ENCODE measurements at places on chromosomes 7 and 10.

DNA sequence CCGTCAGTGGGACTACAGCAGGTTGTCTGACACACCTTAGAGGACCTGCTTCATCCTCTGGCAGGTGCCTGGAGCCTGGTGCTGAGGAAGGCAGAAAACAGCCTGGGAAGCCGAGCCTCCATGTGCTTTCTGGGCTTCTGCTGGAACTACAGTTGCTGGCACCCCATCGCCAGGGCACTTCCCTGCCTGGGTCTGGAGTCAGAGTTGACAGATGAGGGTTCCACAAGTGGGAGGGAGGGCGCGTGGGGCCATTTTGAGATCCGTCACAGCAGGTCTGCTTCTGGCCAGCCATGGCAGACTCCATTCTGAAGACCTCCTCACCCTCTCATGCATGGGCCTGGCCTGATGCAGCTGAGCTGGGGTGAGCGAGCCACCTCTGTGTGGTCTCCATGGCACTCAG, 33.2 kb upstream of the TCERG1L start:
- DNase-seq: no peak

DNA sequence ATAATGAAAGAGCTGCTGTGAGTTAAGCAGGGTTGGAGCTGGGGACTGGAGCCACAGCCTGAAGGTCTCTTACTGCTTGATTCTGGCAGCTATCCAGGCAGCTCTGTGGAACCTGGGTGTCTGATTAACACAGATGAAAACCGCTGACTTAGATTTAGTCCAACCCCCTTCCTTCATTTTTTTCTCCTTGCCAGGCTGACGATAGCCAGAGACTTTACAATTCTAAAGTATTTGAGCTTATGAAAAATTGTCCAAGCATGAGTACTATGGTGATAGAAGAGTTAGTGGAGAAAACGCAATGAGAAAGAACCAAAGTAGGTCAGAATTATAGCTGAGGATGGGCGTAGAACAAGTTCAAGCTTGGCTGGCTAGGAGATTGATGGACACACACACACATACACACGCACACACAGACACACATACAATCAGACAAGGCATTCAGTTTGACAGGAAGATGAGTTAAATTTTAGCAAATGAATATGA, 13.5 kb upstream of the GPR85 start:
- DNase-seq: no peak

- no peak for DNase-seq
Observed at GRCh38 chr7:50327443-50327842, 22.9 kb downstream of the IKZF1 start.

DNA sequence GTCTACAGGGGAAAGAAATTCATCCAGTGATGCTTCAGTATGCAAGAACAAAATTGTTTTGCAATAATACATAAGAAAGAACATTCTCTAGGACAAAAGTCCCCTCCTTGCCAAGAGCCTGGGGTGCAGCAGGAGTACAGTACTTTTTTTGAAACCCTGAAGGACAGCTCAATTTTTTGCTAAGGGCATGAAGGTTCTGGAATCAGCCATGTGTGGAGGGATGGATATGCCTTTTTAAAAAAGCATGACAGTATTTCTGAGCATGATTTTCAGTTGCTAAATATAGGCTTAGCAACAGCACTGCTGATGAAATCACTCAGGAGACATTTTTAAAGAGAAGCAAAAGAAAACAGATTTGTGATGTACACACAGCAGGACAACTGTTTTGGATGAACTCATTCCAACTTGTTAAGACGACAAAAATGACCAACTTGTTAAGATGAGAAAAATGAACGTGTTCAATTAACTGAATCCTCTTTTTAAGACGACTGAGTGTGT, 39.3 kb downstream of the HBP1 start:
- DNase-seq: no peak

GRCh38 chr7:712381-713138, 13.9 kb upstream of the DNAAF5 start:
- no peak for DNase-seq

- DNase-seq: no peak
Observed at GRCh38 chr10:74282848-74283210, 131.8 kb downstream of the ADK start.

- DNase-seq: no peak
Observed at GRCh38 chr7:45294559-45294958, 137.0 kb downstream of the RAMP3 start.

DNA sequence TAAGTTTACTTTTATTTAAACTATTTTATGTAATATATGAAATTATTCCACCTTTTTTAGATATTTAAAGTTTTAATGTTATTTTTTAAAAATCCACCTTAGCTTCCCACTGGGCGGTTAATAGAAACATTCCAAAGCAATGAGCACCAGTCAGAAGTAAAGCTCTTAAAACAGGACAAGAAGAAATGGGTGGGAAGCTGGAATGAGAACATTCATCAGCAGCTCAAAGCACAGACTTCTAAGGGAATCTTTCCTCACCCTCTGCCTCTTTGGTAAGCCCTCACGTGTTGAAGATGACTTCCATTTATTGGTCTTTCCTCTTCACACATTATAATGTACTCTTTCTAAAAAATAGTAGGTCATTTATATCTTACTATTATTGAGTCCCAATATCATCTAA, 3.1 kb downstream of the AGMO start:
- no peak for DNase-seq

GRCh38 chr7:69817841-69818635, 219.8 kb downstream of the AUTS2 start:
- no peak for DNase-seq

DNA sequence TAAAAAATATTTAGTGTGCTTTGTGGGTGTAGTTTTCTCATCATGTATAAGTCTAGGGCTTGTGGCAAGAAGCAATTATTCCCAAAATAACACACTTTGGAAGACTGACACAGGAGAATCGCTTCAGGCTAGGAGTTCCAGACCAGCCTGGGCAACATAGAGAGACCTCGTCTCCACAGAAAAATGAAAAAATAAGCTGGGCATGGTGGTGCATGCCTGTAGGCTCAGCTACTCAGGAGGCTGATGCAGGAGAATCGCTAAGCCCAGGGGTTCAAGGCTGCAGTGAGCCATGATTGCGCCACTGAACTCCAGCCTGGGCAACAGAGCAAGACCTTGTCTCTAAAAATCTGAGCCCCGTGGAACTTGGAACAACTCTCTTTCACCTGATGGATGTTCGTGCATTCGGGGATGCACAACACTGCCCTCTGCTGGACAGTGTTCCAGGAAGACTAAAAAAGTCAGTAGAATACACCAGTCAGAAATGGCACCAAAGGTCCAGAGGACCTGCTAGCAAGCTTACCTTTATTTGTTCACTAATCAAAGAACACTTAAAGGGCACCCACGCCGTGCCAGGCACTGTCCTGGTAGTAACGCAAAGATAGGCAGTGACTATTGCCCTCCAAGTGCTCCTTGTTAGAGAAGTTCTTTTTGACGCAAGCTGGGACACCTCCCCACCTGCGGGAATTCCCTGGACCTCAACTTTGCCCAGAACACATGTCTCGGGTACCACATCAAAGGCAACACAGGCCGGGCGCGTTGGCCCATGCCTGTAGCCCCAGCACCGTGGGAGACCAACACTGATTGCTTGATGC, 81.9 kb upstream of the CALN1 start:
- DNase-seq: peak; percentile 63

- DNase-seq: no peak
Observed at GRCh38 chr7:7446616-7447015, 89.1 kb downstream of the COL28A1 start.

- DNase-seq: no peak
Observed at GRCh38 chr10:45422866-45423659, 49.0 kb downstream of the ALOX5 start.

DNA sequence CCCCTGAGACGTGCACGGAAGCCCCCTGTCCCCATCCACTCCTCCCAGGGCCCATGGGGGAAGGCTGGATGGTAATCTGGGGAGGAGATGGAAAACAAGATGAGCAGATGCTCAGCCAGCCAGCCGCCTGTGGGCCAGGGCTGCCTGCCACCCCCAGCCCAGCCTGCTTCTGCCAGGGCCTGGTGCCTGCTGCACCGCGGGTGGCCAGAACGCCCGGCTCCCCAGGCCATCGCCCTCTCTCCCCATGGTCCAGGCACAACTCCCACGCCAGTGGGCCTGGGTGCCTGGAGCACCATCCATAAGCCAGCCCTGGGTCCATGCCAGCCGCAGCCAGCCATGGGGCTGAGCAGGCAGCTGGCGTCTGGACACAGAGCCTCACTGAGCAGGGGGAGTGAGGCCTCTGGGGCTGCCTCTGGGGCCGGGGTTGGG, 57.2 kb upstream of the ELN start:
- DNase-seq: no peak

DNA sequence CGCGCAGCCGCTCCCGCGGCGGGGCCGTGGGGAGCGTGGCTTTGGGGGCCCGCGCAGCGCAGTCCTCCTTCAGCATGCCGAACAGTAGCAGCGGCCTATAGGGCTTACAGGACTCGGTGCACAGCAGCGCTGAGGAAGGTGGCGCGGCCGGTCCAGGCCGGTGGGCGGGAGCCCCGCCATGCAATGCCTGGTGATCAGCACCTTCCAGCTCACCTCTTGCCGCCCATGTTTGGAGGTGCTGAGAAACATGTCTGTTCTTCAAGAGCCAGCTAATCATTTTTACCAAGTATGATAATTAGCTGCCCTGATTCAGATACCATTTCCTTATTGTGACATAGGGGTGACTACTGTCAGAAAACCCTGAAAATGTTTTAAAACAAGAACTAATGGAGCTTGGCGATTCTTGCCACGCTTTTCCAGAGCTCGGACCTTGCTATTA, 33.5 kb upstream of the SFTPD start:
- DNase-seq: no peak

DNA sequence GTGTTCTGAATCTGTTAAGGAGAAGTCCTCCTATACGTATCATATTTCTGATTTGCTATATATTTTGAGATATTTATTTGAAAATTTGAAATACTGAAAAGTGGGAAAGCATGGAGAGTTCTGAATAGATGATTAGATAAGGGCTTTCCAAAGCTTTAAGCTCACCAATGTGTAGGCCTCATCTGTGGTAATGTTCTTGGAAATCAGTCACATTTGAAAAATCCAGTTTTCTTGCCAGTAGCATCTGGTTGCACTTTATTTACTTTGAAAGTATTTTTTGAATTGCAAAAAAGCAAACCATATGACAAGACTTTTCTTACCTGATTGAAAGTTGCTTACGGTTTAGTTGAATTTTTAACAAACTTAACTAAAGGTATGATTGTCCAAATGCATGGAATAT, 21.7 kb downstream of the ADD3 start:
- no peak for DNase-seq

DNA sequence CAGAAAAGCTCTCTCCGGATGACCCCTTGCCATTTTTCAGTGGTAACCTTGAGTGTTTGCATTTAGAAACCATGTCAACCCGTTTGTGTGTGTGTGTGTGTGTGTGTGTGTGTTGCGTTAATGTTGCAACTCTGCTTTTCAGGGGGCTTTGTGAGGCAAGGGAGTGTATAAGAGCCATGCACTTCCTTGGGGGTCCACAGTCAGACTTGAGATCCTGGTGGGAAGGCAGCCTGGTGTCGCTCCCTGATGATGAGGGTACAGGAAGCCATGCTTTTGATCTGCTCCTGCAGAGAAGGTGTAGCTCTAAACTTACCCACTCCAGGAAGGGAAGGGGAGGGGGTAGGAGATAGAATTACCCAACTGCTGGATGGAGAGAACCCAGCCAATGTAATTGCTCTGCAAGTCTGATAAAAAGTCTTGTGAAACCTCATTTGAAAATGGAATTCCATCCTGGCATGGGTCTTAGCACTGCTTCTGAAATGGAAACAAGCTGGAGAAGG, 10.7 kb downstream of the GRK5 start:
- no peak for DNase-seq

DNA sequence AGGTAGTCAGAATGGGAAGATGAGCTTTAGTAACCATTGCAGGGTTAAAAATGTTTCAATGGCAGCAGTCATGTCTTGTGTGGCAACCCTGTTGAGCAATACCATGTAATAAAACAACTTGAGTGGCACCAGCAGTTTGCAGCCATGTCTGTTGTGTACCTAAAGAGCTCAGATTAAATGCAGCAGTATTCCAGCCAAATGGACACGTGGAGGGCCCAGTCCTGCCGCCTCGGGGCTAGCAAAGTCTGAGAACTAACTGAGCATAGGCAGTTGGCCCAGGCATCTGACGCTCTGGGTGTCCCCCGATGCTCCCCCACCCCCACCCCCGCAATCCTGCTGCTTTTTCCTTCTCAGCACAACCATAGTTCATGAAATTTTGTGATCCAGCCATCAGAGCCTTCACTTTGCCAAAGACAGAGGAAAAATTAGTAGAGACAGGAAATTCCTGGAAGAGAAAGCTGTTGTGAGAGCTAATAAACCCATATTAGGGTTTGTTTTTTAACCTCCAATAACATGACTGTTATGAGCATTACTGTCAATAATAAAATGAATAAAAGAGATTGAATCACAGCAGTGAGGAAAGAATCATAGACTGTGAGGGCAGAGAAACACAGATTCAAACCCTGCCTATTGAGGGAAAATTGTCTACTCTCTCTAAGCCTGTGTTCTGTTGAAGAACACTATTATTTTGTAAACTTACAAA, 220.6 kb upstream of the RHOBTB1 start:
- peak; percentile 21 for DNase-seq

- DNase-seq: no peak
Observed at GRCh38 chr10:43980715-43981114, 332.0 kb upstream of the ZNF32 start.

GRCh38 chr7:64879800-64880199, 23.3 kb upstream of the ZNF273 start:
- DNase-seq: no peak

DNA sequence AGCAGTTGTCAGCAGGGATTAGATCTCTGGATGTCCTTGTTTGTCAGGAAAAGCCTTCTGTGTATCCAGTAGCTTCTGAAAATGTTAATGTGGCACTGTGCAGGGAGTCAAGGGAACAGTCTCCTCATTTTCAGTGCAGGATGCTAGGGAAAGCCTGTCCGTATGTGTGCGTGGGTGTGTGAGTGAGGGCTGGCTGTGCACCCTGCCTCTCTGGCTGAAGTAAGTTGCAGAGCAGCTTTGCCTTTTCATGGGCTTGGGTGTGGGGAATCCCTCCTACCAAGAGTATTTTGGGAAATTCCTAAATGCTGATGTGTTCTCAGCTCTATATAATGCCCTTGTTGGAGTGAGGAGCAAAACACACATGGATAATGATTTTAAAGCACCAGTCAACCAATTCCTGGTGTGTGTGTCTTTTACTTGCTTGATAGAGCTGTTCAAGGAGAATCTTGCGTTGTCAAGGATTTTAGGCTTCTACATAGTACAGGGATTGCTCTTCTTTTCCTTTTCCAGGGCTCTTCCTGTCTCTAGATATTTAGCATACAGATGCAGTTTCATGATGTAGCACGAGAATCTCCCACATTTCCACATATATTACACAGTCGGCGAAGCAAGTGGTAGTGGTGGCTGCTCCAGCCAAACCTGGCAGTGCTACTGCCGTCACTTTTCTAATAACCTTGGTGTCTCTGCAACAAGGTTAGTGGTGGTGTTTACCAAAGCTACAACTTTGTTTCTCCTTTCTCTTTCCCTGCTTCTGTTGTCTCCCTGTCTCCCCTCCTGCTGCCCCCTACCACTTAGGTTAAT, 92.8 kb downstream of the MCU start:
- DNase-seq: no peak
